Transverse colon (tissue), 4 donors: ENCODE measurements at places on chromosomes 5 and 9.

DNA sequence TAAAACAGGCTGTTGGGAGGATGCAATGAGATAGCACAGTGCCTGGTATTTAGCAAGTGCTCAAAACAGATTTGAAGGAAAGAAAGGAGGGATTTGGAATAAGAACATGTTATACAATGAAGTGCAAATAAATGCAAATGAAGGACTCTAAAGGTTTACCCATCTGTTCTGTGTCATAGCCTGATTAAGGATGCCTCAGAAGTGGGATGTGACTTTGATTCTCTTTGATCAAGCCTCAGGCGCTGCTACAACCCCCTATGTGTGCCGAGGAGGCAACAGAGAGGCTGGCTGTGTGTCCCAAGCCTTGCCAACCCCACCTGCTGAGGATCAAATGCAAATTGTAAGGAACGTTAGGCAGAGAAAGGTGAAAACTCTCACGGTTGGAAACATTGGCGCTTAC lies 27.2 kb downstream of the GGTA1 start:
- H3K4me3 ChIP-seq: no peak overlapping the region
- no peaks in the 10 kb centered on the region for H3K4me1 ChIP-seq
- no peak overlapping the region for H3K27ac ChIP-seq
- no peaks in the 10 kb centered on the region for H3K36me3 ChIP-seq
- peaks cover 3% of the 10 kb centered on the region for H3K27me3 ChIP-seq

- no peak overlapping the region for H3K27ac ChIP-seq
- no peak overlapping the region for H3K4me3 ChIP-seq
- DNase-seq: no peak
These were observed 180.6 kb downstream of the GABRG2 start for GRCh38 chr5:162248107-162248713.

DNA sequence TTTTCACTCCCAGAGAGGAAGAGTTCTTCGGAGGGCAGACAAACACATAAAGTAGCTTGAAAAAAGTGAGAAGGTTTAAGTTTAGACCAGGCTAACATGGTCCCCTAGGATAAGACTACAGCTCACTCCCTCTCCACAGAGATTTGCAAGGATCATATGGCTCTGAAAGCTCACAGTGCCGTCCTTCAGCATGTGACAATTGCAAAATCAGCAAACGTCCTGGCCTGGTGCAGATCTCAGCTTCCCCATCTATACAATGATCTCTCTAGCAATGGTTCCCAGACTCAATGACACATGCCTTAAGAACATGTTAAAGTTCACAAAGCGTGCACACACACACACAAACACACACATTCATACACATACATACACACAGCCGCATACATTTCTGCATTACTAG lies 327.6 kb downstream of the ACTL7B start:
- no peaks in the 10 kb centered on the region for H3K27me3 ChIP-seq
- H3K27ac ChIP-seq: no peak overlapping the region
- no peaks in the 10 kb centered on the region for H3K36me3 ChIP-seq
- H3K4me3 ChIP-seq: no peak overlapping the region
- H3K4me1 ChIP-seq: no peaks in the 10 kb centered on the region
- DNase-seq: no peak

DNA sequence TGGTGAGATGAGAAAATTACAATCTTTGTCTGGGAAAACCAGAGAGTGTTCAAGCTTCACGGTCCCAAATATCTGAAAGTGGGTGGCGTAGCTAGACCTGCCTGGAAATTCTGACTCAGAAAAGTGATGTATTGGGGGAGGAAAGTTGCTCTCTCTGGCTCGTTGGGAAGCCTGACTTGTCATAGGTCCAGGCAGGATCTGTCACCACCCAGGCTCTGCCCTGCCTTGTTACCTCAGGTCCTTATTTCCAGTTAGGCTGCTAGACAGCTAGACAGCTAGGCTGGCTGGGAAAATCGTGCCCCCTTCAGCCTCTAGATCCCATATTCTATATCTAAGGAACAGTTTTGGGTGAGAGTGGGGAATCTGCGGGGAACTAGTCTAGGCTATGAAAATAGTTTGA lies 41.0 kb upstream of the HCN1 start:
- H3K4me3 ChIP-seq: no peak overlapping the region
- H3K27me3 ChIP-seq: no peaks in the 10 kb centered on the region
- H3K36me3 ChIP-seq: no peaks in the 10 kb centered on the region
- no peaks in the 10 kb centered on the region for H3K4me1 ChIP-seq
- no peak for DNase-seq

DNA sequence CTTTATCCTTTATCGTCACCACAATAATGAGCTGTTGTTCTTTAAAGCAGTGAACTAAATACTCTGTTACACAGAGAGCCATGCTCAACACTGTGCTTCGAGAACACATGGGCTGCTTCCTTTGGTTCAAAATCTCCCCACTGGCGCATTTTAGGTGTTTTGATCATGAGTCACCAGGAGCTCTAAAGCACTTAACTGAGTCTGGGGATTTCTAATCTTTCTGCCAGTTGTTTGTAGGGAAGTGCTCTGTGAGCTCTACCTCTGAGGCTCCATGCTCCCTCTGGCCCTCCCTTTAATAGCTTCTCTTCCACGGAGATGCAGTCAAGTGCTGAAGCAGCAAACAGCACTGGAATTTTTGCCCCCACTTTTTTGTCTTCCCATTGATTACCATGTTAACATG lies 17.0 kb downstream of the ERAP2 start:
- H3K27ac ChIP-seq: no peak overlapping the region
- H3K4me1 ChIP-seq: no peaks in the 10 kb centered on the region
- H3K27me3 ChIP-seq: no peaks in the 10 kb centered on the region
- no peaks in the 10 kb centered on the region for H3K36me3 ChIP-seq
- no peak overlapping the region for H3K4me3 ChIP-seq

- H3K36me3 ChIP-seq: no peaks in the 10 kb centered on the region
- H3K4me3 ChIP-seq: no peak overlapping the region
- H3K4me1 ChIP-seq: no peaks in the 10 kb centered on the region
- no peaks in the 10 kb centered on the region for H3K27me3 ChIP-seq
These were observed 63.6 kb upstream of the C5orf63 start for GRCh38 chr5:127136908-127137307.

GRCh38 chr5:126499278-126499677 lies 76.1 kb downstream of the GRAMD2B start:
- peaks cover 16% of the 10 kb centered on the region for H3K4me1 ChIP-seq
- H3K27ac ChIP-seq: no peak overlapping the region
- no peaks in the 10 kb centered on the region for H3K27me3 ChIP-seq
